Foreskin keratinocyte (primary cell): ENCODE measurements at places on chromosomes 1 and 21.

- no peak for DNase-seq
Measured at GRCh38 chr1:111904478-111905218, 84.8 kb downstream of the KCND3 start.

DNA sequence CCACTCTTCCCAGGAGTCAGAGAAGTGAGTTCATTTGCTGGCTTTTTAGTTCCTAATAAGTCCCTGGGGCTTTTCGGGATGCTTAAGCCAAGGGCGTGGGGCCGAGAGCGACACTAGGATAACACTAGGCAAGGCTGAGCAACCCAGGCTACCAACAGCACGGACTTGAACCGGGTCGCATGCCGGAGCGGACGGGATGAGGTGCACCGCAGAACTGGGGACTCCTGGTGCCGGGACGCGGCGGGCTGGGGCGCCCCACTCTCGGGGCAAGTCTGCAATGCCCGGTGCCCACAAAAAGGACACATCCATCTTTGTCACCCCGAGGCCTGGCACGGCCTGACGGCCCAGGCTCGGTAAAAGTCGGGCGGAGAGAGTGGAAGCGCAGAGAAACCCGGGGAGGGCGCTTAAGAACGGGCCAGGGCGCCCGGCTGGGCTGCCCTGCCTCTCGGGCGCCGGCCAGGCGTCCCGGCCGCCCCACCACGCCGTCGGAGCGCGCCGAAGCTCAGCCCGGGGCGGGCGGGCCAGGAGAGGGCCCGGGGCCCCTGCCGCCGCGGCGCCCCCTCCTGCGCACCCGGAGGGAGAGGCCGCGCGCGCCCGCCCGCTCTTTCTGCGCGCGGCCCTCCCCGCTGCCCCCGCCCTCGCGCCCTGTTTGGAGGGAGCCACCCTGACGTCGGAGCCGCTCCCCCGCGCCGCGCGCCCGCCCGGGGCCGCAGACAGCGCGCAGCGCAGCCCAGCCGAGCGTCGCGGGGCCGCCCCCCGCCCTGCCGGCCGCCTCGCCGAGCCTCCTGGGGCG lies at the start of gene NBL1:
Gene NBL1, plus strand, starts transcription at position 710 of the 793 bp plus-strand sequence. CDS start 10,720 bp downstream, outside the sequence.
- no peak for DNase-seq

DNA sequence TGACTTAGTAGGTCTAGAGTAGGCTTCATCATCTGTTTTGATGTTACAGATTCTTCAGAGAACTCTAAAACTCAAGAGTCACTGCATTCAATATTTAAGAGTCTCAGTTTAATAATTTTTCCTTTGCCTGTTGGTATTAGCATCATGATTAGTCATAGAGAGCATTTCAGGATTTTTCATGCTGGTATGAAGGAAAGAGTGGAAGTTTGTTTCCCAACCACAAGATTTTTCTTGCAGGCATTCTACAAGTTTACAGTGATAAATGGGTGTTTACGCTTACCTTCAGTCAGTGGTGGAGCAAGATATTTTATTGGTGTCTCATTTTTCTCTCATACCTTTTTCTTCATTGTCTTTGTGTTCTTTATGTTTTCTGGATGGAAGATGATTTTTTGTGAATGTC lies 58.4 kb upstream of the MYOCOS start:
- DNase-seq, result peak; percentile 46

DNA sequence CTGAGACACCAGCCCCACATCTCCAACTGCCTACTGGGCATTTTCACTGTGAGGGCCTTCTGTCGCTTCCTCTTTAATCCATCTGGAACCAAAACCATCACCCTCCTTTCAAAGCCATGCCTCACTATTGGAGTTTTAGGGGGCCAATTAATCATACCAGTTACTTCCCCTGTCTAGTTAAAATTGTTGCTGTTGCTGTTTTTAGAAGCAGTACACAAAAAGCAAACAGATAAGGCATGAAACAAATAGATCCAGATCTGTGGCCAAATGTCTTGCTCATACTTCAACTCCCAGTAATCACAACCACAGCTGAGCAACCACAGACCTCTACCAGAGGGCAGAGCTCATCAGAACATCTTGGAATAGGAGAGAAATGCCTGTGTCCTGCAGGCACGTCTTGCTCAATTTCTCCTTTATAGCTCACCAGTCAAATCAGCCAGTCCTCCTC lies 133.8 kb upstream of the C1orf105 start:
- peak; percentile 59 for DNase-seq

GRCh38 chr1:227214207-227214606 lies 104.1 kb downstream of the CDC42BPA start:
- DNase-seq, result no peak

GRCh38 chr1:10471411-10472219 lies 714 bp downstream of the DFFA start:
- no peak for DNase-seq

DNA sequence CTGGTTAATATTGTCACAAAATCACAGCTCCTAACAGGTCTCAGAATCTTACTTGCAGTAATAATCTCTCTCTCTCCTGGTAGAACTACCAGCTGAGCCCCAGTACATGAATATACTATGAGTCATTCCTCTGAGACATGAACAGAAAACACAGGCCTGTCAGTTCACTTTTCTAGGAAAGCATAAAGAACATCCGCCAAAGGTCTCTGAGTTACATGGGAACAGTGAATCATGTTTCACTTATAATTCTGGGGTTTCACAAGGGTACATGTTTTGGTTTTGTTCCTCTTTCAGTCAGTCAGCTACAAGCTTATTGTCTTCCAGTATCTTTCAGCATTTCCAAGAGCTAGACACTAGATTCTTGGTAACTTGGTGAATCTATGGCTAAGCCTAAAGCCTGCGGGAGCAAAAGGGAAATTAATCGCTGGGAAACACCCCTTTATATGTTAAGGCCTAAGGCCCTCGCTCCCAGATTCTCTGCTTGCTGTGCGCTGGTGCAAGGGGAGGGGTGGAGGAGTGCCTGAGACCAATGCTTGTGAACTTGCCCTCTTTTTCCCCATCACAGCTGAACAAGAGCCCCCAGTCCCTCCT lies 31.7 kb downstream of the IFNGR2 start:
- peak; percentile 96 for DNase-seq

DNA sequence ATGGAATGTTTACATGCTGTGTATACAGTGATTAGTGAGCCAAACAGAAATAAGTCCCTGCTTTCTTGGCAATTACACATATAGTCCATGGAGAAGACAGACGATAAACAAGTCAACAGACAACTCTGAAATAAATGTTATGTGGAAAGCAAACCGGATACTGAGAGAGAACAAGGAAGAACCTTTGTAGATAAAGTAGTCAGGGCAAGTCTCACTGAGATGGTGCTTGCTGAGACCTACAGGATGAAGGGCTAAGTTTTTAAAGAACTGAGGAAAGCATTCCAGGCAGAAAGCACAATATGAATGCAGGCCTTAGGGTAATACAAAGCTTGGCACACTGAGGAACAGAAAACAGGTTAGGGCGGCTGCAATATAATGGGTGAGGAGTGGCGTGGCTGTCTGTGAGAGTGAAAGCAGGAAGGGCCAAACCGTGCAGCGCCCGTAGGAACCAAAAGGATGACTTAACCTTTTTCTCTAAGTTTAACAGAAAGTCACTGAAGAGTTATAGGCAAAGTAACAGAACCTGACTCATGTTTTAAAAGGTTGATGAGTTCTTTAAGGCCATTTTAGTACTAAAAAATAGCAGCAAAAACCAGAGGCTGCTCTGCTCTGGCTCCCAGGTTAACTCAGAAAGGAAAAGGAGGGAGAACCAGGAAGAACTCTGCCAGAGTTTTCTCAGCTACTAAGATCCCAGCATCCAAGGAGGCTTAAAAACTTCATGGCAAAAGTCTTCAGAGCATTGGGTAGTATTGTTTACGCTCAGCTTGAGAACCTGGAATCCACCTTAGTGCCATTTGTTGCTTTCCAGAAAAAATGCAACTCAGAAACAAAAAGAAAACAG lies 8.7 kb upstream of the TTF2 start:
- DNase-seq, result peak; percentile 49

GRCh38 chr1:234684856-234685255 lies 74.9 kb upstream of the IRF2BP2 start:
- no peak for DNase-seq

DNA sequence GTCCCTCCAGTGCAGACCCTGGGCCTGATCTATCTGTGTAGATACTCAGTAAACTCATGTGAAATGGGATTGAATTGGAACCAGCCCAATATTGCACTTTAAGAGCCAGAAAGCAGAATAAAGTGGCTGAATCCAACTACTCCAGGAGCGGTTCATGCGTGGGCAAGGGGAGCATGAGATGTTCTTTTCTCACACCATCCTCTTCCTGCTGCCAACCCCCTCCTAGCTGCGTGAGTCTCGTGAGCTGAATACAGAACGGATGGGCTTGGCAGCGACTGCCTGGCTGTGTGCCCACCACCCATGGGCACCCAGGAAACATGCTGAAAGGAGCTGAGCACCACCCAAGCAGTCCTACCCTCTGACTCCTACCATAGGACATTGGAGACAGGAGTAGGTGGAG lies 128.3 kb downstream of the ELAVL4 start:
- no peak for DNase-seq

DNA sequence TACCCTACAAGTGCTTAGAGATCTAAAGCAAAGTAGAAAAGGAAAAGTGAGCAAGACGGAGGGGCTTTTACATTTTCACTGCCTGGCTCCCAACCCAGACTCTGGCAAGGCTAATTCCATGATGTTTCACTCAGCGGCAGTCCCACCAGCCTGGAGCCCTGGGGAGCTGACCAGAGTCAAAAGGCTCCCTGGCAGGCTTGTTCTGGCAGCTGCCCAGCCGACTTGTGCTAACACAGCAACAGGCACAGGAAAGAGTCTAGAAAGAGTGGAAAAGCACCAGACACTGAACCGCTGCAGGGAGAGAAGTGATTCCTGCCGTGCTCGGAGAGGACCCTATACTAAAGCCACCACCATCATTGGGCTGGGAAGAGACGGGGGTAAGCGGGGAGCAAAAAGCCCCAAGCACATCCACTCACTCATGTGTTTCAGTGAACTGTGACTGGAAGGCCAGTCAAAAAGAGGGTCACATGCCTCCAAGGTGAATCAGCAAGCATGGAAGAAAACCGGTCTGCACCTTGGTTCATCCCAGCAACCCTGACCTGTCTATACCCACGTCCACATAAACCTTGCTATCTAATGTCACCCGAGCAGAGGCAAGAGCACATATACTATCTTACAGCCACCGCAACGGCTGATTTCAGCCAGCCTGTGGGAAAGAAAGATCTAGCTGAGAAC lies 8.0 kb downstream of the SMIM12 start:
- no peak for DNase-seq

DNA sequence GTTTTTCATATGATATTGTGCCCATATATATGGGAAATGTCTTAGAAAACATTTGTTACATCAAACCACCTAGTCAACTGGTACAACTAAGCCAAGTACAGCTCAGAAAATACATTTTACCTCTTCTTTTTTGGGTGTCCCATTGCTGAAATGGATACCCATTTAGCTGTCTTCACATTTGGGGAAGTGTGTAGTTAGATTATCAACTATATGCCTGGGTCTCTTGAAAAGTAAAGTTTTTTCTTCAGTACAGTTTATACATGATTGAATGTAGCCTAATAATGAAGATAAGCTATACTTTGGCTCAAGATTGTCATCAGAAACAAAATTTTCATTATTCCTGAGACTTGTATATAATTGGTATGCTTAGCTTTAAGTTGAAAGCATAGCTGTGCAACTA lies 2.0 kb downstream of the AGO3 start:
- no peak for DNase-seq

GRCh38 chr1:112083487-112083886 lies 94.0 kb upstream of the KCND3 start:
- peak; percentile 29 for DNase-seq
